Bronchial smooth muscle cell (primary cell): ENCODE measurements at places on chromosomes 11 and 22. TPM values are rescaled to one million over a fixed set of nuclear protein-coding genes. Genes with fewer than 3 reads are reported as not detected.

The OR10A2 gene
- total RNA-seq: not detected in 2 replicates

The PHOX2A gene
- not detected in 2 replicates for total RNA-seq

The OR8A1 gene
- total RNA-seq: not detected in 2 replicates

The OPCML gene
- total RNA-seq: under 0.01 TPM in 1 of 2 replicates, not detected in the other

The OR5A1 gene
- total RNA-seq: not detected in 2 replicates

The NEU3 gene
- total RNA-seq: 4.4 and 5.0 TPM in 2 replicates

The C11orf21 gene
- total RNA-seq: under 0.01 TPM in 1 of 2 replicates, not detected in the other

The TMEM86A gene
- total RNA-seq: 0.47 and 0.60 TPM in 2 replicates

The TRIM51 gene
- total RNA-seq: not detected in 2 replicates

The CD82 gene
- total RNA-seq: 28.1 and 75.1 TPM in 2 replicates

The ABCC8 gene
- not detected in 2 replicates for total RNA-seq

The EIF1AD gene
- 20.0 and 27.8 TPM in 2 replicates for total RNA-seq

The C22orf31 gene
- total RNA-seq: not detected in 2 replicates

The PANX2 gene
- total RNA-seq: 0.16 and 0.52 TPM in 2 replicates

The UCP2 gene
- 0.09 and 1.9 TPM in 2 replicates for total RNA-seq

The APOA4 gene
- not detected in 2 replicates for total RNA-seq

The FANCF gene
- total RNA-seq: 3.6 and 8.4 TPM in 2 replicates

The NAALADL1 gene
- total RNA-seq: 35.3 and 38.0 TPM in 2 replicates

The POTEH gene
- total RNA-seq: not detected in 2 replicates

The TNNT3 gene
- total RNA-seq: 0.47 and 3.1 TPM in 2 replicates

The CD44 gene
- 385 and 395 TPM in 2 replicates for total RNA-seq
